Stimulated activated CD4-positive, alpha-beta T cell treated with anti-CD3 and anti-CD28 coated beads, Interleukin-15, amount 100 ng/mL, for 24 hours (primary cell): ENCODE measurements at places on chromosomes 5 and 9.

- DNase-seq = no peak
These were observed 49.4 kb downstream of the FNIP1 start for GRCh38 chr5:131747180-131748105.

- DNase-seq = no peak
These were observed 42.7 kb upstream of the COL5A1 start for GRCh38 chr9:134598884-134599245.

DNA sequence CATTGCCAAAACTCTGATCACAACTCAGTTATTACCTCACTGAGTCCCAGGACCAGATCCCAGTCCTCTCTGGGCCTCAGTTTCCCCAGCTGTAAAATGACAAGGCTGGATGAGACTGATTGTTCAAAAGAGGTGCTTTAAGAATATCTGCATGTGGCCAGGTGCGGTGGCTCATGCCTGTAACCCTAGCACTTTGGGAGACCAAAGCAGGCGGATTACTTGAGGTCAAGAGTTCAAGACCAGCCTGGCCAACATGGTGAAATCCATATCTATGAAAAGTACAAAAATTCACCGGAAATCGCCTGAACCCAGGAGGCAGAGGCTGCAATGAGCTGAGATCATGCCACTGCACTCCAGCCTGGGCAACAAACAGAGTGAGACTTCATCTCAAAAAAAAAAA, 8.3 kb downstream of the ATOX1 start:
- DNase-seq = no peak

DNA sequence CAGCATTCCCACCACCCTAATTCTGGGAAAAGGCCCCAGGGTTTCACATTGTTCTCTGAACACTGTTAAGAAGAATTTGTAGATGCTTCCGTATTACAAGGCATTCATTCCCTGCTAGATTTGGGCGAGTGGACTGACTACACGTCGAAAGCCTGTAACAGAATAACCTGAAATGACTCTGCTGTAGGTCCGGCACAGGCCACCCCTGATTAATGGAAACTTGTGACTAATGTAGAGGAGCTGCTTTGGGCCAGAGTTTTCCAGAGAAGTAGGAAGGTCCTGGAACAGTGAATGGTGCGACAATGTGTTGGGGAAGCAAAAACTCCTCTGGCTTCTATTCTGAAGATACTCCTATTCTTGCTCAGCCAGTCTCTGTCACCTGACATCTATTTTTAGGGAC, 87.6 kb downstream of the NR3C1 start:
- no peak for DNase-seq

DNA sequence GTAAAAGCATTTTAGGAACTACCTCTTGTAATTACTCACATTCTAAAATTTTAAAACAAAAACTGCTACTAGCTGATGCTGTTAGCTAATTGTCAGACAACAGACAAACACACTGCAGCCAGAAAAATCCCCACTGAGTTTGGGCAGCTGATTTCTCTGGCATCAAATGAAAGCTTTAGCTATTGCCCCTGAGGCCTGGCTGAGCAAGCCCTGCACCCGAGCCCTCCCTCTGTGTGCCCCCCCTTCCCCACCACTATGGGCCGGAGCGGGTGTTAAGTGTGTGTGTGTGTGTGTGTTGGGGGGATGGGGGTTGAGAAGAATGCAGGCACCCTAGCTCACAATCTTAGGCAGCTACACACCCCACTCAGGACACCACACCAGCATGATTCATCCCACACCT, 2.4 kb downstream of the NEUROG1 start:
- DNase-seq = no peak

DNA sequence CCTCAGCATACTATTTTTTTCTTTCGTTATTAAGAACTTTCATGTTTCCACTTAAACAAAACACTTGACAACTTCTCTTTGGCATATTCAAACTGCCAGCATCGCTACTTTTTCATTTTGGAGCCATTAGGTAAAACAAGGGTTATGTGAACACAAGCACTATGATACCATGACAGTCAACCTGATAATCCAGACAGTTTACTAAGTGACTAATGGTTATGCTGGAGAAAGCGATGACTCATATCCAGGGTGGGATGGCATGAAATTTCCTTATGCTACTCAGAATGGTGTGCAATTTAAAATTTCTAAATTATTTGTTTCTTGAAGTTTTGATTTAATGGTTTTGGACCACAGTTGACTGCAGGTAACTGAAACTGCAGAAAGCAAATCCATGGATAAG, 29.9 kb upstream of the PRSS3 start:
- DNase-seq = no peak

DNA sequence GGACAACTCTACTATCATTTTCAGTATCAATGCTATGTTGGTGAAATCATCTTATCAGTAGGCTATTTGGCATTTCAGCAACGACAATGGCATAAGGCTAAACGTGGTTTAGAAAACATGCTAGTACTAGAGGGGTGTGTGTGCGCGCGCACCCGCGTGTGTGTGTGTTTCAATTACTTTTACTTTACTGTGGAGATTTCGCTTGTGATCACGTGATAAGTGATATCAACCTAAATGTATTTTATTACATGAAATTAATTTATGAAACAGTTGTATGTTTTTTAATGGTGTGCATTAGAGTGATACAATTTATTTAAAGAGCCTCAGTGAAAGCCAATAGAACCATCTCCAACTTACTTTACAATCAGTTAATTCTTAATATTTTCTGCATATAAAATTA, 587.9 kb upstream of the ITGA1 start:
- no peak for DNase-seq

DNA sequence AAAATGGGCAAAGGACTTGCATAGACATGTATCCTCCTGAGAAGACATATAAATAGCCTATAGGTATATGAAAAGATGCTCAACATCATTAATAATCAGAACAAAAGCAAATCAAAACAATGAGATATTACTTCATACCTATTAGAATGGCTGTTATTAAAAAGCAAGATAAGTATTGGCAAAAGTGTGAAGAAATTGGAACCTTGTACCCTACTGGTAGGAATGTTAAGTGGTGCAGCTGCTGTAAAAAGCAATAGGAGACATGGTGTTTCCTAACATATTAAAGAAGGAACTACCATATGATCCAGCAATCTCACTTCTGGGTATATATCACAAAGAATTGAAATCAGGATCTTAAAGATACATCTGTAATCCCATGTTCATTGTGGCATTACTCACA, 69.8 kb upstream of the PRR16 start:
- no peak for DNase-seq

GRCh38 chr9:105178076-105178475, 66.4 kb upstream of the SLC44A1 start:
- no peak for DNase-seq

DNA sequence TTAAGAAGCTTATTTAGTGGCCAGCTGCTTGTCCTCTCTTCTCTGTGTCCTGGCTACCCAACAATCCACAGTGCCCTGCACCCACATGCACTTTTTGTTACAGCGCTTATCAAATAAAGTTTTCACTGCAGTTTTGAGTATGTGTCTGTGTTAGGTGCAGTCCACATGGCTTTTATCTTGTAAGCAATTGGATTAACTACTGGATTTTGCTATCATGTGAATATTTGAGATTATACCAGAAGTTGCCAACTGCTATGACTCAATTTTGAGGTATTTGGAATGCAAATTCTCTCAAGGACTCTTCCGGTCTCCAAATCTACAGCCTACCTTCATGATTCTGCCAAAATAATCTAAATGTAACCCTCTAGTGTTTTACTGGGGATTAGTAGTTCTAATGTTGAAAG, 690.2 kb downstream of the NR2F1-AS1 start:
- DNase-seq = no peak

DNA sequence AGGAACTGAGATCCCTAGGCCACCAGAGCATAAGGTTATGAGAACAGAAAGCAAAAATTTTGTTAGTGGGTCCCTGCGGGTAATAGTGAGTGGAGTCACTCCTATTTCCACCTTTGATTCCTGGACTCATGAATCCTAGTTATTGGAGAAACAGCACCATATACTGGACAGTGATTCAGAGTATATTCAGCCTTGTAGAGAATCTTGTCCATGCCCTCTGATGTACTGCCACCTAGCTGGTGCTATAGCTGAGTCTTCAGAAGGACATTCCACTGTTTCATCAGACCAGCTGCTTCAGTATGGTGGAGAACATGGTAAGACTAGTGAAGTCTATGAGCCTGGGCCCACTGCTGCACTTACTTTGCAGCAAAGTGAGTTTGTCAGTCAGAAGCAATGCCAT, 25.0 kb upstream of the ITGA2 start:
- no peak for DNase-seq

GRCh38 chr9:35689542-35690293, at the start of gene TPM2:
Gene TPM2, minus strand, starts transcription at chr9:35689925. Its CDS starts 108 bp downstream, at chr9:35689817.
- no peak for DNase-seq

DNA sequence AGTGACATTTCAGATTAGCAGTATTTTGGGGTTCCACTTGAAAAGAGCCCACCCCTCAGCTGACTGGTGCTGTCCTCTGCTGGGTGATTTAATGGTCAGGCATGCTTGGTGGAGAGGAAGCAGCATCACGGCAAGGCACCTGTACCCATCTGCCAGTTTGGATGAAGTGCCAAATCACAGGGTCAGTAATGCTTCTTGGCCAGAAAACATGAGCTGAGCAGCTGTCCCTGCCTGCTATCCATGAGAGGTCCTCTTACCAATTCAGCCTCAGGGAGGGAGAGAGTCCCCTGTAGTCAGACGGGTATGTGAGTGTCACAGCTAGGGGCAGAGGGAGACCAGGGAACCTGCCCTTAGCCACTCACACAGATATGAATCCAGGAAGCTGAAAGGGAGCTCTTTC, 137.9 kb downstream of the SEC61B start:
- no peak for DNase-seq

- DNase-seq = no peak
These were observed 1061.8 kb upstream of the ARRDC3 start for GRCh38 chr5:92444888-92445287.

DNA sequence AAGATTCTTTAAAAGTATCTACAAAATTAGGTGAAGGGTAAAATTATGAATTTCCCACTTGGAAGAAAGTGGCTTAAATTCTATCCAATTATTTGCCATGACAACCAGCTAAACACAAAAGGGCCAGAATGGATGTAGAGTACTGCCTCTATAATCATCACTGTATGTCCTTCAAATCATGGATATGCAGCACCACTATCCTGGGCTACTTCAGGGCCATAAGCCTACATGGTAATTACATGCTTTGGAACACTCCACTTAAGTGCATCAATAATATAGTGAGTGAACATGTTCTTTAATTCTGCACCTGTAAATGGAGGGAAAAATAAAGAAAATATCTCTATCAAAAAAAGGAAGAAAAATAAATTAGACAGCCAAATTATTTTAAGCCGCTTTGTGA, 575.2 kb downstream of the ISL1 start:
- no peak for DNase-seq

GRCh38 chr9:128920381-128921058, at the start of gene PHYHD1:
Gene PHYHD1, plus strand, starts transcription at chr9:128920982. Its CDS starts 1,342 bp downstream, at chr9:128922324.
- no peak for DNase-seq

DNA sequence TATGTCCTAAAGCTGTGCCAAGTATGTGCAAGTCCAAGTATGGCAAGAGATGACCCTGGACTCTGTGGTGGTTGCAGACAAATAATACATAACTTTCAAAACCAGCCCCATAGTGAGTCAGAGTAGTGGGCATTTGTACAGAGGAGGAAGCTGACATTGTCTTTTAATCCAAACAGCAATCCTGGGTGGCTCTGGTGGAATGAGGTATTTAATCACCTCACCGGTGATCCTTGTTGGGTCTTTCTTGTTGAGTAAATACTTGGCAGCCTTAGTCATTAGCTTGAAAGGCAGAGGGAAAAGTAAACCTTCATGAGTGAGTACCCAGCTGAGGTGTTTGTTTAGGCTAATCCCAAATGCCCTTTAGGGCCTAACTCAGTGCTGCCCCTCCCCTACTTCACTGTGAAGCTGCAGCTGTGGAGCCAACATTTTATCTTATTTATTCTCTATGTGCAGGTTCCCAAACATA, 148.7 kb upstream of the SLC12A2 start:
- DNase-seq = no peak

GRCh38 chr5:109681763-109682162, 8.0 kb upstream of the MAN2A1 start:
- DNase-seq = no peak

GRCh38 chr9:81146241-81146640, 543.1 kb downstream of the TLE1 start:
- no peak for DNase-seq

DNA sequence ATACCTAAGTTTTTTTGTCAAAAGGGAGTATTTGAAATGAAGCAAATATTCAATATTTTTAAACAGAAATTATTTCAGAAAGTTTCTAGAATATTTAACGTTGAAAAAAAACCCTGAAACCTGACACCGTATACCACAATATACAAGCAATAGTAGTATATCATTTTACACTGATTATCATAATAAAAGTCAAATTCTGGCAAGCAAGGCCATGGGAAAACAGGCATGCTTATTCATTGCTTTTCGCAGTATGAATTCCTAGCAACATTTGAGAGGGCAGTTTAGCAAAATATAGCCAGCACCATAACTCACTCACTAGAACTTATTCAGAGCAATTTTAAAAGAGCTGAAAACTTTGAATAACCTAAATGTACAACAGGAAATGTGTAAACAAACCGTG, 46.1 kb downstream of the ERAP1 start:
- no peak for DNase-seq

GRCh38 chr5:38468978-38469706, 87.3 kb downstream of the LIFR start:
- DNase-seq = no peak

DNA sequence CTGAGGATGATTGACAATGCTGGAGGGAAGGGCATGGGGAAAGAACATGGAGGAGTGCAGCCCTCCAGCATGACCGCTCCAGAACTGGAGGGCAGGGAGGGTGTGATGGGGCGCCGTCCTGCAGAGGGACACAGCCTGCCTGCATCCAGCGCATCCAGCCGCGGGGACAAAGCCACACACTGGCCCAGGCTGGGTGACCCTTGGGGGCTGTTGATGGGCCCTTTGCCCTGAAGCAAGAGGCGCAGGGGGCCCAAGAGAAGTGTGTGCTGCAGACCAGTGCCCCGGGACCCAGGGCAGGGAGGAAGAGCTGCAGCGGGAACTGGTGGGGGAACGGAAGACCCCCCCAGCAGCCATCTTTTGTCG, 169.8 kb upstream of the PPP1R26 start:
- no peak for DNase-seq

- no peak for DNase-seq
These were observed 178.1 kb upstream of the CDH9 start for GRCh38 chr5:27216367-27216950.

GRCh38 chr5:154482528-154483449, 4.8 kb upstream of the HAND1 start:
- DNase-seq = no peak

DNA sequence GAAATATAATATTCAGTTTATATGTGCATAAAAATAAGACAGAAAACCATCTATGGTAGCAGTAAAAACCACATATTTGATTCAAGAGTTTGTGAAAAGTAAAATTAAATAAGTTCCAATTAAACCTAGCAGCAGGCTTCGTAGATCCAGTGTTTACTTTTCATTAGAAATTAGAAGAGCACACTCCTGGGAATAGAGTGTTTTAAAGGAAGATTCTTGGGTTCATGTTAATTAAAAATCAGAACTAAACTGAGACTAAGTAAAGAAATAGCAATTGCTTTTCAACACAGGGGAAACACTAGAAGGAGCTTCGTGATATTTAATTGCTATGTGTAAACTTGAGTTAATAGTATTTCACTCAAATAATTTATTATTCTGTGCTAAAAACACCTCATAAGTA, 1097.8 kb upstream of the CDH18 start:
- DNase-seq = no peak

GRCh38 chr9:132722564-132723065, 52.4 kb downstream of the GTF3C4 start:
- DNase-seq = no peak

GRCh38 chr5:68305223-68305870, 89.8 kb downstream of the PIK3R1 start:
- no peak for DNase-seq

GRCh38 chr9:121009650-121010049, 40.4 kb downstream of the C5 start:
- peak; percentile 1 for DNase-seq
